NCI-H446 treated with DMSO at 0.1 percent for 48 hours (cell line): ENCODE measurements at places on chromosomes 12 and 14.
A peak's percentile ranks its signal among the peaks of the same experiment; 100 is the strongest.

- DNase-seq, result no peak
These were observed 17.1 kb upstream of the EMP1 start for GRCh38 chr12:13179211-13180074.

- DNase-seq, result no peak
These were observed 106.7 kb downstream of the PPP2R5E start for GRCh38 chr14:63436286-63437098.

- DNase-seq, result no peak
These were observed 14.1 kb upstream of the TMEM263 start for GRCh38 chr12:106941481-106942156.

DNA sequence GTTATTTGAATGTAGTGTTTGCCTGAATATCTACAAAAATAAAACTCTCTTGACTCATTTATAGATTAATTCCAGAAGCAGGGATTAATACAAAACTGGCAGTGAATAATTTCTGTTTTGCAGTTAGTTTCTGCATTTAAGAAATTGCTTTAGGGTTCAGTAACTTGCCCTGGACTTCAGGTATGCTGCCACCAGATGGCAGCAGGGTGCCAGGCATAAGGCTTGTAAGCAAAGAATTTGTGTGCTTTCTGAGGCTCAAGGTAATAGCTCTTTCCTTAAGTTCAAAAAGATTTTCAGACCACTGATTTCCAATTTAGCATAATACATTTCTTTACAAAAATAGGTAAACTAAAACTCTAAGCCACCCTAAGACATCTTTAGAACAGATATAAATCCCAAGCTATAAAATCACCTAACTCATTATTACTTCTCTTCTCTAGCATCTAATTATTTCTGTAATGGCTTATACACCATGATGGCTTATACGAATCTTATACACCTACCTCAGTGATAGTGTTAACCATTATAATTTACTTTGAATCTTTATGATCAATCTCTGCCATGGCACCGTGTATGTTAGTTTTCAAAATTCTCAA, 398.3 kb downstream of the APAF1 start:
- peak; percentile 4 for DNase-seq

DNA sequence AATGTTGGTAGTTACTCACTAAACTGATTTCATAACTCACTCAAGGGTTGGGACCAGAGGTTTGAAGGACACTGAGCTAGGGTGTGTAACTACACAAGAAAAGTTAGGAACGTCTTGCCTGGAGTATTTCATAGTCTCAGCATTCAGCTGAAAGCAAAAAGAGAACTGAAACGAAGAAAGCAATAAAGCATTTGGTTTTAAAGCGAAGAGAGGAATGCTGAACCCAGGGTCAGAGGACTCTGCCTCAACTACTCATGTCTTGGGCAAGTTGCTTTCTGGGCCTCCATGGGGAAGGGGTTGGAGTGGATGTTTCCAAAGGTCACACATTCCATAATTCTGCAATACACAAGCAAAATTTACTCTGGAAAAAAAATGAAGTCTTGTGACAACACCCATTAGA, 1.4 kb downstream of the GNS start:
- no peak for DNase-seq

- DNase-seq, result no peak
These were observed 157.2 kb downstream of the ANO2 start for GRCh38 chr12:5787828-5788227.

GRCh38 chr14:81476816-81477215, 56.8 kb downstream of the SEL1L start:
- no peak for DNase-seq

DNA sequence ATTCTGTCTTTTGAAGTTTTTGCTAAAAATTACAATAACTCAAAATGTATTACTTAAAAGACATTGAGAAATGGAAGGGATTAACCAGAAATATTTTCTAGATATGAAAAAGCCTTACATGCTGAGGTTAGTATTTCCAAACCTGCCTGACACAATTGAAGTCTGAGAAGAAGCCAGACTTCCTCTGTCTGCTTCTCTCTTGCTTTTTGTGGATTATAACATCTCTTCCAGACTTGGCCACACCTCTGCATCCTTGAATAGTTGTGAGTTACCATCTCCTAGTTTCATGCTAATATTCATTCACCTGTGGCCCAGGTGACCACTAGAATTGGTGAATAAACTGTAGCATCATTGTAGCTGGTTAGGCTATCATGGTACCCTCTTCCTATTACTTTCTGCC, 497.6 kb downstream of the SLC16A7 start:
- no peak for DNase-seq
